Brain (organoid and tissue), 16 donors: ENCODE measurements at places on chromosomes 3 and 15.

DNA sequence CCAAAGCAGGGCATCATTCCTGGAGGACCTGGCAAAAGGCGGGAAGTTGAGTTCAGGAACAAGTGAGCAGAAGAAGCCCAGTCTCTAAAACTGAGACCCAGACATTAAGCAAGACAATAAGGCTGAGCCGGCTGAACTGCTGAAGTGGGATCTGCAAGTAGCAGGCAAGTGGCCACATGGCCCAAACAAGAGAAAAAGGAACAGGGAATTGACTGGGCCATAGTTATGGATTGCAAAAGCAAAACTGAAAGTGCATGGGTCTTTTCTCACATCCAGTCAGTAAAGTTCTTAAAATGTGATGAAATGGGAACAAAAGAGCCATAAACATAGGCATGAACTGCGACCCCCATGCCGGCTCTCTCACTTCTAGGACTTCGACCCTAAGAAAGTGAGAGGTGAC, 101.2 kb downstream of the SCN11A start:
- DNase-seq: no peak

- no peak for DNase-seq
These were observed 260.9 kb upstream of the CFAP20DC start for GRCh38 chr3:59310736-59311135.

- no peak for DNase-seq
These were observed 41.7 kb upstream of the CAPN7 start for GRCh38 chr3:15164340-15164739.

DNA sequence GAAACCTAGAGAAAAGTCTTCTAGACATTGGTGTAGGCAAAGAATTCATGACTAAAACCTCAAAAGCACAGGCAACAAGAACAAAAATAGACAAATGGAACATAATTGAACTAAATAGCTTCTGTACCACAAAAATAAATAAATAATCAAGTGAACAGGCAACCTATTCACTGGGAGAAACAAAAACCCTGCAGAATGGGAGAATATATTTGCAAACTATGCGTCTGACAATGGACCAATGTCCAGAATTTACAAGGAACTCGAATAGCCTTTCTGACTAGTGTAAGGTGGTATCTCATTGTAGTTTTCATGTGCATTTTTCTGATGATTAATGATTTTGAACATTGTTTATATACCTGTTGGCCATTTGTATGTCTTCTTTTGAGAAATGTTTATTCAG, 37.0 kb upstream of the GCSAM start:
- DNase-seq: no peak

- DNase-seq: no peak
These were observed 98.6 kb downstream of the ZIC1 start for GRCh38 chr3:147507638-147508286.

GRCh38 chr15:49888323-49888693, 230.7 kb downstream of the ATP8B4 start:
- no peak for DNase-seq

- no peak for DNase-seq
These were observed 86.8 kb downstream of the MYO5A start for GRCh38 chr15:52441841-52442240.

DNA sequence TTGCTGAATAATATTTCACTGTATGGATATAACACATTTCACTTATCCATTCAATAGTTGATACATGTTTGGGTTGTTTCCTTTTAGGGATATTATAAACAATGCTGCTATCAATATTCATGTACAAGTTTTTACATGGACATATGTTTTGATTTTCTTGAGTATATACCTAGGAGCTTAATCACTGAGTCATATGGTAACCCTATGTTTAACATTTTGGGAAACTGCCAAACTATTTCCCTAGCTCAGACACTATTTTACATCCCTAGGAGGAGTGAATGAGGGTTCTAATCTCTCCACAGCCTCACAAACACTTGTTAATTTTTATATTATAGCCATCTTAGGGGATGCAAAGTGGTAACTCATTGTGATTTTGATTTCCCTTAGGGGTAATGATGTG, 66.0 kb downstream of the GPR156 start:
- DNase-seq: no peak

- DNase-seq: peak; percentile 41
These were observed 210.1 kb upstream of the ARHGEF26 start for GRCh38 chr3:153911116-153911515.

GRCh38 chr15:98941595-98942255, 65.9 kb downstream of the PGPEP1L start:
- no peak for DNase-seq

GRCh38 chr3:148344521-148344920, 353.2 kb upstream of the AGTR1 start:
- DNase-seq: no peak

GRCh38 chr15:75900577-75900976, 3.1 kb upstream of the FBXO22 start:
- DNase-seq: no peak

DNA sequence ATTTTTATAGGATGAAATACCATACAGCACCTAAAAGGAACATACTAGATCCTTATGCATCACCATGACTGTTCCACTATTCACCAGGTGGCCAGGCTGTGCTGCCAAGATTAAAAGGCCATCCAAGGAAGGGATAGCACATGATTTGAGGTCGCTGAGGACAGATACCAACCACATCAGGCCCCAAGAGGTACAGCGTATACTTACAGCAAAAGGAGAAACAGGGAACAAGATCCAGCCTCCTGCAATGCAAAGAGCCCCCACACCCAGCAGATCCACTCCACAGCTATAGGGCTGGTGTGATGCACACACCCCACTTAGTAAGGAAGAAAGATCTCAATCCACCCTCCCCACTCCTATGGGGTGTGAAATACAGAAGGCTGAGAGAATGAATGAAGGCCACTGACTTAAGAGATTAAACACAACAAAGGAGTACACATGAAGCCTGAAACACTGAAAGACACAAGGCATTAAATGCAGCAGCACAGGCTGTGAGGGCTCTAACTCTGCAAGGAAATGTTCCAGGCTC, 32.0 kb upstream of the ZNF445 start:
- no peak for DNase-seq

GRCh38 chr3:40228792-40229350, 80.6 kb upstream of the EIF1B start:
- peak; percentile 17 for DNase-seq

DNA sequence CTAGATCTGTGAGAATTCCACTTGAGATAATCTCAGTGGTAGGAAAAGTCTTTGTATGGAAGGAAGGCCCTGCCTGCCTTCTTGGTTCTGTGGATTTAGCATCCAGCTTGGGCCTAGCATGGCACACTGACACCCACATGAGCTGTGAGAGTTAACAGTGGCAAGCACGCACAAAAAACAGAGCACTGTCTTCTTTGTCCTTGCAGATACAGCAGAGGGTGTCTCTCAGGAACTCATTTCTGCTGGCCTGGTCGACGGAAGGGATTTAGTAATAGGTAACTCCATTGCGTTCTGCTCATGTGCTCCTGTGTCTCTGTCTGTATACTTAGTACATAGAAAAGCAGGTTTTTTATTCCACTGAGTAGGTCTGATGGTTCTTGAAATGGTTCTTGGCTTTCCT, 14.4 kb upstream of the SLC22A13 start:
- no peak for DNase-seq

- no peak for DNase-seq
These were observed 3.0 kb downstream of the CCR2 start for GRCh38 chr3:46356909-46357308.

- DNase-seq: no peak
These were observed 8.8 kb downstream of the SYNM start for GRCh38 chr15:99113547-99114271.

GRCh38 chr3:62678841-62679240, 196.4 kb downstream of the CADPS start:
- DNase-seq: no peak

- DNase-seq: no peak
These were observed 172.2 kb downstream of the ATP10A start for GRCh38 chr15:25690673-25691543.

GRCh38 chr3:65714134-65714533, 324.6 kb downstream of the MAGI1 start:
- DNase-seq: no peak

DNA sequence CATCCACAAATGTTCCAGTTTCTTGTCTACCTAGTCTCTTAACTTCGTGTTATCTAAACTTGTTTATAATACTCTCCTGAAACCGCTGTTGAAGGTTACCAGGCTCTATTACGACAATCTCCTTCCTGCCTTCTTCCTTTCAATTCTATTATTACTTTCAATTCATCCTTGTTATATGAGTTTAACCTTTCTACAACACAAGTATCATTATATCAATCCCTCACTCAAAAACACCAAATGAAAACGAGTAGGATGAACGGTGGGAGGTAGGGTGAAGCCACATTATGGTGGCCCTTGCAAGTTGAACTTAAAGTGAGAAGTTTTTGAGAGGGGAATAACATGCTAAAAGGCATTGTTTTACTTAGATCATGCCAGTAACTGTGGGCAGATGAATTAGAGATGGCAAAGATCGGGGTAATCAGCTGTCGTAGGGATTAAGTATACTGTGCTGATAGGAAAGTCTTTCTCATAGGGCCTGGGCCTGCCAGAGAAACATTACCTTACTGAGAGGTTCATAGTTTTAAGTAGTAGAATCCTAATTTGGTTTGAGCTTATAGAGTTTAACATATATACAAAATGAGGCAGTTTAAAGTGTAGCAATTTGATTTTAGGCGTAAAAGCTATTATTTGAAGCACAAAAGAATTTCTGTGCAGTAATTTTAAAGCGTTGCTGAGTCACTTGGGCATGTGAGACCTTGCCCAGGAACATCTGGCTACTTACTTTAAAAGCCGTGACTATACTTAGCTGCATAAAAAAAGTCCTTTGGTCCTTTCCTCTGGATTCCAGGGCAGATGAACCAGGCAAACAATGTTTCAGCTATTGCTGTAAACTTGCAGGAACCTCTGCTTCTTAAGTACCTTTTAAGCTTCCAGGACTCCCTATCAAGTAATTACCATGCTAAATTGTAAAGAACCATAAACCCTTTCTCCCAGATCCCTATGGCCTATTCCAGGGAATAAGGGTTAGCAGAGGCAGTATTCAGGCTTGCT, 3.3 kb upstream of the CEP97 start:
- DNase-seq: no peak

- peak; percentile 85 for DNase-seq
These were observed 13.9 kb downstream of the SPINT1 start for GRCh38 chr15:40857601-40858341.

- no peak for DNase-seq
These were observed 29.9 kb downstream of the CGNL1 start for GRCh38 chr15:57406062-57406772.

DNA sequence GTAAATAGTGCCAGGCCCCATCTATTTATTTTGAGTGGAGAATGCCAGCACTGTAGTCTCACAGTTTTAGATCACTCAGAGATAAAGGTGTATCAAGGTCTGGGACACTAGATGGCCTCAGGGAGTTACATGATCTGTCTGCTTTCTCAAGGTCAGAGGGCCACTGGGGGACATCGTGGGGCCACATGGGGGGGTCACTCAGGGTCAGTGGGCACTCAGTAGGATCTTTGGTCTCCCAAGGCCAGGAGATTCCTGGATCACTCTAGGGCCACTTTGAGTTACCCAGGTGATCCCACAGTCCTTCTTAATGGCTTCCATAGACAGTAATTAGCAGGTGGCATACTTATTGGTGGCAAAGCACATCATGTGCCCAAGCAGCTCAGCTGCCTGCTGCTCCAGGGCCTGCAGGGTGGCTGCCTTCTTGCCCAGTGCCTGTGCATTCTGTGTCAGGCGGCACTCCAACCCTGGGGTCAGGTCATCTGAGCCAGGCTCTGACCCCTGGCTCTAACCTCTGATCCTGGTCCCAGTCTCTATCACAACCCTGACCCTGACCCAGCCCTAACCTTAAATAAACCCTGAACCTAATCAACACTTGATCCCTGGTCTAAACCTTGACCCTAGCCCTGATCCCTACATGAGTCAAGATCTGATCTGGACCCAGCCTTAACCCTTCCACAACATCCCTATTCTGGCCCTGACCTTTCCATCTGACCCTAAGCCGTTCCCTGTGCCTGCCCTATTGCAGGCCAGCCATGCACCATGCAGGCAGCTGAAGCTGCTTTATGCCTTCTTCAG, 1.8 kb upstream of the LAMB2 start:
- DNase-seq: no peak
